ENCODE measurements at places on chromosomes 2 and 18.

DNA sequence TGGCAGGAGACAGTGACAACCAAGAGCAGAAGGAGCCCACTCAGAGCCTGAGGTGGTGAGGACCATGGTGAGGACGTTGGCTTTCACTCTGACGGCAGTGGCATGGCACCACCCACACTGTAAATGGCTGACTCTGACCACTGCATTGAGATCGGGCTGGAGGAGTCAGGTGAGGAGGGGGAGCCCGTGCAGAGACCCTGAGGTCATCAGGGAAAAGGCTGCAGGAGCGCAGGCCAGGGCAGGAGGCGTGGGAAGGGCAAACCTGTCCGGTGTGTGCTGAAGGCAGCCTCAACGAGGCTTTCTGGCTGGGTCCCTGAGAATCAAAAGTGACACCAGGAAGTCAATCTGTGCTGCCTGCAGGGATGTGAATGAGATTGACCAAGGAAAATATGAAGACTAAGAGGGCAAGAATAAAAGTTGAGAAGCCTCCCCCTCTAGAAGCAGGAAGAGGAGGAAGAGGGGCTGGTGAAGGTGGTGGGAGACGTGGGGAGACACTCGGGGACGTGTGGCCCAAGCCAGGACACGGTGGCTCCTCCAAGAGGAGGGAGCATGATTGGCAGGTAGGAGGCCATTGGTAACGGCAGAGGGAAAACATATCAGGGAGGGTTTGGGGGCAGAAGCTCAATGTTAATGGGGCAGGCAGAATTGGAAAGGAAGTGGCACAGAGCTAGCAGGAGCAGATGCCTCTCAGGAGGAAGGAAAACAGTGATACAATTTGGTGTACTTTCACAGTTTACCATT is 2.0 kb upstream of the OR6B3 start:
- no peak for DNase-seq

DNA sequence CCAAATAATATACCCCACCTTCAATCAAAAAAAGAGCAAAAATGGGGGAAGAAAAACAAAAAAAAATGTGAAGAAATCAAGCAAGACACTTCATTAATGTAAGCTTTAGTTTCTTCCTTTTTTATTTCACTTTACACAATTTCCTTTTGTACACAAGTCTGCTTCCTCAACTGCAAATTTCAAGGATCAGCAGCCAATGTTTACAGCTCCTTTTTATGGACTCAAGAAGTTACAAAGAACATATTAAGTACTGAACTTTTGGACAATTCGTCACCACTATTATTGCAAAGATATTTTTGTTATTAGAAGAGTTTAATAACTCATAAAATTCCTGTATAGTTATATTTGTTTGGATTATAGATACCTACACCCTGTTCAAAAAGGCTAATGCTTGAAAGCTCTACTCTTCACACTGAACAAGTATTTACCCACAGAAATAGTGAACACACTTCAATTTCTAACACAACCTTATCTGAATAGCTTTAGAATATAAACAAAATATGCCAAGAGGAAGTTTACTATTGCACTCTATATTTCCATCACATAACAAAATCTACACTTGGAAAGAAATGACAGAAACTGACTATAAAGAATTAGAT is 658.7 kb upstream of the CNTNAP5 start:
- no peak for DNase-seq

- no peak for DNase-seq
These were observed 16.8 kb upstream of the LYPD6 start for GRCh38 chr2:149313512-149313972.

GRCh38 chr2:43165378-43166069 is 60.9 kb downstream of the ZFP36L2 start:
- DNase-seq = no peak

GRCh38 chr18:8084160-8084559 is 517.0 kb downstream of the PTPRM start:
- no peak for DNase-seq

- no peak for DNase-seq
These were observed 14.6 kb downstream of the SPOPL start for GRCh38 chr2:138516030-138516704.

- no peak for DNase-seq
These were observed 81.1 kb downstream of the ZNF804A start for GRCh38 chr2:184679219-184680018.
